ENCODE measurements at places on chromosomes 5 and 9. TPM values are rescaled to one million over a fixed set of nuclear protein-coding genes. Genes with fewer than 3 reads are reported as not detected.

- DNase-seq = no peak
Measured at GRCh38 chr5:3564827-3565518, 30.7 kb upstream of the IRX1 start.

GRCh38 chr5:139363937-139364336, 19.2 kb downstream of the SLC23A1 start:
- no peak for DNase-seq

GRCh38 chr5:178580271-178580955, 9.8 kb downstream of the COL23A1 start:
- no peak for DNase-seq

DNA sequence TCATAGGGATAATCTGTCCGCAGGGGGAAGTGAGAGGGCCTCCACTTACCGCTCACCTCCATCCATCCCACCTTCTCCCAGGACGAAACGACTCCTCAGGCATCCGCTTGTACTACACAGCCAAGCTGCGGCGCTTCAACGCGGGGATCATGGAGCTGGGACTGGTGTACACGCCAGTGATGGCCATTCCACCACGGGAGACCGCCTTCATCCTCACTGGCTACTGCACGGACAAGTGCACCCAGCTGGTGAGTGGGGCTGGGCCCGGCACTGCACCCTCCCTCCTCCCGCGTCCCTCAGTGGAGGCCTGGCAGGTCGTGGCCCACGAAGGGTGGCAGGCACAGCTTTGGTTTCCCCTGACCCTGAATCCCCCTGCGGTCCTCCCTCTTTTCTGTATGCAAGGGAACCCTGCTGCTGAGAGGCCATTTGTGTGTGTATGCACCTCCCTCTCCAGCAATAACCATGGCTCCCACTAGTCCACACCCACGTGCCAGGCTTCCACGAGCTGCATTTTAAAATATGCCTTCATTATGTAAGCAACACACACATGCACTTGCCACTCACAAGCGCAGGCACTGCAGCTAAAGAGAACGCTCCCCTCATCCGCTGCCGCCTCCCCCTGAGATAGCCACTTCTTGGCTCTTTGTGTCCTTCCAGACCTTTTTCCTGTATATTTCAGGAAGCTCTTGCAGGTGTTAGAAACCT, 11.8 kb downstream of the DBH start:
- DNase-seq = no peak

DNA sequence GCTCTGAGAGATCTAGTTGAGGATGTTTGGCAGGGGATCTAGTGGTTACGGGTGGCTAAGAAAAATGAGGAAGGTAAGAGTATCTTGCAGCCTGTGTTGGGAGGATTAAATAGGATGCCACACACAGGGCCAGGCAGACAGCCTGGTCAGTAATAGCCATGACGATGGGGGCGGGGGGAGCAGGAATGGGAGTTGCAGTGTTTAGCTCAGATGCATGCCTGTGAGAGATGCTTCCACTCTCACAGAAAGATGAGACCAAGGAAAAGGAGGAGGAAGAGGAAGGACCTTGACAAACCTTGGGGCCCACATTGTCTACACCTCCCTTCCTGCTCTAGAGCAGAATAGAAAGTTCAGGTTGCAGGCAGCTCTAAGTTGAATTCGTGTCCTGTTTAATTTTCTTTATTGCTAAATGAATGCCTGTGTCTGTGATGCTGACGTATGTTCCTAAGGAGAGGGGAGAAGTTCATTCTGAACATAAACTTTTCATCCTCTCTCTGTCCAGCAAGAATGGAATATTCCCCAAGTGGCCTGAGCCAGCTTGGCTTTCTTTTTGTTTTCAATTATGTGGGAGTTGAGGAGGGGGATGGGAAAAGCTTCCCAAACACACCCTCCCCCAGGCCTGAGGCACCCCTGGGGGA, 28.7 kb downstream of the TGFBI start:
- no peak for DNase-seq

GRCh38 chr9:79757881-79758669, 186.3 kb downstream of the TLE4 start:
- no peak for DNase-seq

GRCh38 chr9:114212826-114213225, 57.5 kb downstream of the COL27A1 start:
- no peak for DNase-seq

DNA sequence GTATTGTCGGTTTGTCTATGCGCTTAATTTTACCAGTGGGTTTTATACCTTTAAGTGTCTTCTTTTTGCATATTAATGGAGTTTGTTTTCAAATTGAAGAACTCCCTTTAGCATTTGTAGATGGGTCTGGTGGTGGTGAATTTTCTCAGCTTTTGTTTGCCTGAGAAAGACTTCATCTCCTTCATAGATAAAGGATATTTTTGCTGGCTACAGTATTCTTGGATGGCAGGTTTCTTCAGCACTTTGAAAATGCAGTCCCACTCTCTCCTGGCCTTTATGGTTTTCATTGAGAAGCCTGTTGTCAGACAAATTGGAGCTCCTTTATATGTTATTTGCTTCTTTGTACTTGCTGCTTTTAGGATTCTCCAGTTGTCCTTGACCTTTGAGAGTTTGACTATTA, 142.1 kb downstream of the RAB3C start:
- no peak for DNase-seq

DNA sequence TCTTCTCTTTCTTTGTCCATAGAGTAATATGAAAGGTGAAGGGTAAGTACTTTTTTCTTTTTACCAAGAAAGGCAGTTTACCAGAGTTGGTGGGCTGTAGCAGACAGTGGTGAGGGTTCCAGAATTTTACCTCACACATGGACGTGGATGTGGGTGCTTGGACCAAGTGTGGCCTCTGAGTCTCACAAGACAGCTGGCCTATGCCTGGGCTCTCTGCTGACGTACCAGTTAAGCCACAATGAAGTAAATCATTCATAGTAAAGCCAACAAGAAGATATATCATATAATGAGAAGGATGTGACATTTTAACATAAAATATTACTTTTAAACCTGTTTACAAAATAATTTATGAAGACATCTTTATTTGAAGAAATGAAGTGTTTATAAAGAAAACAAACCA, 106.0 kb downstream of the PRKACG start:
- DNase-seq = no peak

GRCh38 chr9:97636903-97637302, 3.3 kb downstream of the NCBP1 start:
- no peak for DNase-seq

DNA sequence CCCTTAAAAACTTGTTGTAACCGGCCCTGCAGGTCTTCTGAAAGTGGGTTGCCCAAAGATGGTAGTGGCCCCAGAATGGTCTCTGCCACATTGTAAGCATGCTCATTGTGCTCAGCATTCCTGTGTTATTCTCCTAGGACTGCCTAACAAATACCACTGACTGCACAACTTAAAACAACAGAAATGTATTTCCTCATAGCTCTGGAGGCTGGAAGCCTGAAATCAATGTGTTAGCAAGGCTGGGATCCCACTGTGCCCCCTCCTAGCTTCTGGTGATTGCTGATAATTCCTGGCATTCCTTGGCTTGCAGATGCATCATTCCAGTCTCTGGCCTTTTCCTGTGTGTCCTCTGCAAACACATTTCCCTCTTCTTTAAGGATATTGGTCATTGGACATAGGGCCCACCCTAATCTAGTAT, 3.4 kb upstream of the GCNT4 start:
- no peak for DNase-seq

- no peak for DNase-seq
Measured at GRCh38 chr5:92868442-92868841, 712.6 kb downstream of the NR2F1-AS1 start.

GRCh38 chr5:172413601-172414171, 40.6 kb downstream of the SH3PXD2B start:
- no peak for DNase-seq

- no peak for DNase-seq
Measured at GRCh38 chr5:30926218-30926617, 267.3 kb upstream of the CDH6 start.

DNA sequence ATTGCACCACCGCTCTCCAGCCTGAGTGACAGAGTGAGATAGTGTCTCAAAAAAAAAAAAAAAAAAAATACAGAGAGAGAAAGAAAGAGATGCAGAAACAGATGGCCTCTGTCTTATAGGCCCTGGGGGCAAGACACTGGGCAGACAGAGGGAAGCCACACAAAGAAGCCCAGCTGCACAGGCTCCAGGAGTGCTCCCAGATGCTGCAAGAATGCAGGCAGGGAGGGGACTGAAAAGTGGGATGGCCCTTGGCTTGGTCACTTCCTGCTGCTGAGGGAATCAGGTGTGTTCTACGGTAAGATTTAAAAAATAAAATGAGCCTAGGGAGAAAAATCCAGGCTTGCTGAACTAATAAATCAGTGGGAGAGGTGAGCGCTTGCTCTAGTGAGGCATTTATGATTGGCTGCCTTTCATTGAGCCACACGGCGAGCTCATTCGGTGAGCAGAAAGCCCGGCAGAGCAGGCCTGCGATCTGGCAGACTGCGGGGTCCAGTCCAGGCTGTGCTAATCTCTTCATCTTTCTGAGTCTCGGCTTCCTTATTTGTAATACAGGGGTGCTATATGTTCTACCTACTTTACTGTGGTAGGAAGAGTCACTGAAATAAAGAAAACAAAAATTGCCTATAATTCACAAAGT, 80.6 kb downstream of the RAD23B start:
- no peak for DNase-seq

DNA sequence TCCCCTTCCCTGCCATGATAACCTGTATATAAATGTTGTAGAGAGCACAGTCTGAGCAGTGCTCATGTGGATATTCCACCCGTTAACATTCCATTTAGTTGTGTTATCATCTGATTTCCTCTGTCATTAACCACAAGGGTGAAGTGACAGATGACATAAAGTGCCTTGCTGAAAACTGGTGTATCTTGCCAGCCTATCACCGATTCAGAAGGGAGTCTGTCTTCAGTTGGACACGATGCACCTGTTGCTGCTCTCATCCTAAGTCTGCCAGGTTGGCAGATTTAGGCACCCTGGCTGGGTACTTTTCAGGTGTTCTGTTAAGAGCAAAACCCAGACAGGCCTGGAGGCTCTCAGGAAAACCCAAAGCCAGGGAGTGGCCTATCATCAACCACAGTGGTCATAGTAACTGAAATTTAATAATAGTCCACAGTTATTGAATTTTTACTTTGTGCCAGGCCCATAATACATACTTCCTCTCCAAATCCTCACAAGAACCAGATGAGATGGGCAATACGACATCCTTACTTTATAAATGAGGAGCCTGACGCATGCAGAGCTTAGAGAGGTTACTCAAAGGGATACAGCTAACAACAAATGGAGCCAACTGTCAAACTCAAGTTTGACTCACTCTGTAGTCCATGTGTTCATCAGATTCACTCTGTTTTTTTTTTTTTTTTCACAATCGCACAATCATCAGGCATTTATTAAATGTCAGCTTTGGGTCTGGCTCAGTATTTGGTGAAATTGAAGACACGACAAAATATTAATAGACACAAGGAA, 100.7 kb upstream of the SPRY4 start:
- no peak for DNase-seq

- DNase-seq = no peak
Measured at GRCh38 chr5:14879393-14879792, 7.8 kb upstream of the ANKH start.

GRCh38 chr5:82218374-82219156, 59.6 kb downstream of the RPS23 start:
- DNase-seq = no peak

GRCh38 chr5:125496393-125496792, 750.0 kb upstream of the ZNF608 start:
- DNase-seq = no peak

DNA sequence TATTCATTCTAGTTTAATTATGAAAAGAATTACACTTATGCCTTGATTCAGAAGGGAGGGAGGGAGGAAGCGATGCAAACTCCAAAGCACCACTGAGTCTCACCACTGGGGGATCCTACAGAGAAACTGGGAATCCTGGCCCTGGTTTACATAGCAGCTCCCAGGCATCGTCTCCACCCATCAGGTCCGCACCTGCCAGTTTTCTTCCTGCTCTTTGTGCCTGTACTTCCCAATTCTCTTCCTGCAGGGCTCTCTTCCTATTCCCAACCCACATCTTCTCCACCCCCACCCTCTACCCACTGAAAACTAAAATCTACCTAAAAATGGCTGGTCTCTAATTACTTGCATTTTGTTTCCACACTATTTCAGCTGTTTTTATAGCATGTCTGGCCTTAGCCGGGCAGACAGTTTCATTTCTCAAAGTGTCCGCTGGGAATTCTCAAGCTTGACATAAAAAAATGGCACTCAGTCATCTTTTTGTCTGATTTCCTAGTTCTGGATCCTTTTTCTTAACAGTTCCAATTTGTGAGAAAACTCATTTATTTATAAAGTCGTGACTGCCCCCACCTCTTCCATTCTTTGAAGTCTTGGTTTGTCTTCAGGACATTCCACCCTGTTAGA, 1.6 kb upstream of the TNIP1 start:
- DNase-seq = no peak

DNA sequence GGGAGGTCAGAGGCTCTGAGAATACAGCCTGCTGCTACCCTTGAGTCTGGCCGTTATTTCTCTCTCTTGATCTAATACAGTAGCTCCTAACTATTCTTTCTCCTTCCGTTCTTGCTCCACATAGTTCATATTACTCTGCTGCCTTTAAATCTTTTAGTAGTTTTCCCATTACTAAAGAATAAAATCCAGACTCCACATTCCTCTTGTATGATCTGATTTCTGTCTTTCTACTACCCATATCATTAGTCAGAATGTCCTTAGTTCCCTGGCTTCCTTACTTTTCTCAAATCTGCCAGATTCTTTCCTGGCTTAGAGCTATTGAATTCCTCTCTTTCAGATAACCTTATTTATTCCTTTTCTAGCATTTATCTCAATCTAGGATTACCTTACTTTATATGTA, 40.0 kb downstream of the MARCHF6 start:
- no peak for DNase-seq

GRCh38 chr5:32785611-32786254, 74.6 kb downstream of the NPR3 start:
- no peak for DNase-seq

GRCh38 chr5:164742025-164742424, 1236.6 kb downstream of the MAT2B start:
- no peak for DNase-seq

DNA sequence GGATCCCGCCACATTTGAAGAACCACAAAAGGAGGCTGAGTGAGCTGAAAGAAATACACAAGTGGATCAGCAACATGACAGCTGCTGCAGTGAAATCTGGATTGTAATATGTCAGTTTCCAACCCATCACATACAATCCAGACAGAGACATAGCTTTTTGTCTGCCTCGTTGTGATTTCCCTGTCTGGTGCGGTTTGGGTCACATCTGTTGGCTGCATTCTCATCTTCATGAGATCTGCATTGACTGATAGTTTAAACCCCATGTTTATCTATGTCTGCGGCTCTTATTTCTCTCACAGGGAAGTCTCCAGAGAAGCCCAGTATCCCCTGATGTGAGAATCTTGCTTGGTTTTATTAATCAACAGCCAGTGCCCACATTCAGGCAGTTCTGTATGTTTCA, 403.1 kb upstream of the ZNF608 start:
- DNase-seq = no peak

DMRTA1 gene
- 0.26 TPM for total RNA-seq

PCDHAC2 gene
- 2.9 TPM for total RNA-seq

DMRT3 gene
- not detected for total RNA-seq

DAB2IP gene
- 41.6 TPM for total RNA-seq

WDR55 gene
- total RNA-seq = 15.4 TPM

KIAA1191 gene
- 79.6 TPM for total RNA-seq

IL3 gene
- total RNA-seq = not detected

SELENOP gene
- total RNA-seq = 193 TPM

SHOC1 gene
- total RNA-seq = not detected

ARL14EPL gene
- not detected for total RNA-seq

DBH gene
- total RNA-seq = not detected

IFNA13 gene
- total RNA-seq = not detected

TYRP1 gene
- total RNA-seq = 32.8 TPM

MAMDC4 gene
- 8.4 TPM for total RNA-seq

Data from left cardiac atrium (tissue), 4 donors.